ENCODE measurements at places on chromosomes 3 and 15.

GRCh38 chr15:82680200-82681102 lies 29.2 kb downstream of the AP3B2 start:
- no peak for DNase-seq

- no peak for DNase-seq
These were observed 319.4 kb upstream of the NR2F2 start for GRCh38 chr15:96011136-96011535.

GRCh38 chr15:40420071-40420713 lies 14.6 kb downstream of the IVD start:
- DNase-seq, result no peak

DNA sequence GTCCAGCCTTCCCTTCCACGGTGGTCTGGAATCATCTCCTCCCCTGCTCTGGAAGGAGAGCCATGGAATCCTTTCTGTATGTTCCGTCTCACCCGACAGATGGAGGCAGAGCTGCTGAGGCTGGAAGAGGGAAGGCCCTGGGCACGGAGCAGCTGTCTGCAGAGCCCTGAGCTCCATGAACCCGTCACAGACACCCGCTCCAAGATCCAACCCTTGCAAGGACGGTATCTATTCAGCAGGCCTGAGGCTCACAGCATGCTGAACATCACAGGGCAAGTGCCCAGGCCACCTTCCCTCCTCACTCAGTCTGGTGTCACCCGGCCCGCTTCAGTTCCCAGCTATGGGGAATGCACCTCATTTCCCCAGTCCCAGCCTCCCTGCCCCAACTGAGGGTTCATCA lies 103.9 kb downstream of the LRIG1 start:
- no peak for DNase-seq

- DNase-seq, result no peak
These were observed 34.6 kb upstream of the IGF2BP2 start for GRCh38 chr3:185859294-185859972.

GRCh38 chr15:56356616-56357015 lies 8.6 kb upstream of the TEX9 start:
- no peak for DNase-seq

DNA sequence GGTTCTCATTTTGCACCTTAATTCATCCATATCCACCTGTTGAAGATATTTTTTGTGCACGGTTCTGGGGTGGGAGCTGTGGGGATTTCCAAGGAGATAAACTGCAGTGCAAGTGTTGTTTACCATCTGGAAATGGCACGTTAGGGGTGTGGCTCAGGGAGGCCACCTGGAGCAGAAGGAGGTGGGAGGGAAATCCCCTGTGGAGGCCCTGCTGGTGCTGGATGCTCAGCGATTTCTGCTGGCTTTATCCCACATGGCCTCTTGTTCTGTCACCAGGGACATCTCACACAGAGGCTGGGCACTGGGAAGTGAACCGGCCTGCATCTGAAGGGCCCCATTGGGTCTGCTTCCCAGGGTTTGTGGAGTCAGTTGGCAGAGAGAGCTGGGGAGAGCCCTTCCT lies 24.3 kb downstream of the TRPM1 start:
- no peak for DNase-seq

DNA sequence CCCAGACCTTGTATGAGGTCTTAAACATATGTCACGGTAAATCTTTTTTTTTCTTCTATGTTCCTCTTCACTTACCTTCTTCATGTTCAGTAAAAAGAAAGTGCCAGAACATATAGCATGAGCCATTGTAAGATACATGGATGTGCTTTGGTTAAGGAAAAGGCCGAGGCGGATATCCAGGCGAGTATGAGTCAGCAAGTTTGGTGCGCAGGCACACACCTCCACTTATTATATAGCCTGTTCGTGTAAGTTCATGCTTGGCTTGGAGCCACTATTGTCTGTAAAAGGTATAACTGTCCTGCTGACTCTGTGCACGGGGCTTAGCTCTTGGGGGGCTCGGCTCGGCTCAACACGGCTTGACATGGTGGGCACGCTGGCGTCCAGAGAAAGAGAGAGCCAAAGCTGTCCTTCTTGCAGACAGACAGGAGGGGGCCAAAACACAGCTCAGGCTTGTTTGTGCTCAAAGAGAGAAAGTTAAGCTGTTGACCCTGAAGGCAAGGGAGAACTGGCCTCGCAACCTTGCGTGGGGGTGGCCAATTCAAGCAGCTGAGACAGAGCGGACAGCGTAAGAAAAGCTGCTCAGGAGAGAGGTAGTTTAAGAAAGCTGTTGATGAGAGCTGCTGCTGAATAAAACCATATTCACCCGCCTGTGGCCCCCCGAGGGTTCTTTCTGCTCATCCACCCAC lies 251.2 kb downstream of the SLC9A9 start:
- no peak for DNase-seq

DNA sequence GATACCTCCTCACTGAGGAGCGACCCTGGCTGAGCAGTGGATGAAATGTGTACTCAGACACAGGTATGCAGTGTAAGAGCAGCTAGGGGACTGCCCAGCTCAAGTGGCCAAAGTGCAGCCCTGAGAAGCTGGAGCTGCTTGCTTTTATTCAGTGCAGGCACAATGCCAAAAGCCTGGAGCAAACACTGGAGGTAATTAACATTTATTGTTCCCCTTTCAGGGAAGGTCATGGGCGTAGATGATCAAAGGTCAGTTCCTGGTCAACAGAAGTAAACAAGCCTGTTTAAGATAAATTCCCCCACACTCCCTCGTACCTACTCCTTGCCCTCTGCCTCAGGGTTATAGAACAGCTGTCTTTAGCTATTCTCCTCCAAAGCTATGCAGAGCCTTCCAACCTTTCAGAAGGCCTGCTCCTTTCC lies 17.5 kb downstream of the PLA2G4F start:
- no peak for DNase-seq

DNA sequence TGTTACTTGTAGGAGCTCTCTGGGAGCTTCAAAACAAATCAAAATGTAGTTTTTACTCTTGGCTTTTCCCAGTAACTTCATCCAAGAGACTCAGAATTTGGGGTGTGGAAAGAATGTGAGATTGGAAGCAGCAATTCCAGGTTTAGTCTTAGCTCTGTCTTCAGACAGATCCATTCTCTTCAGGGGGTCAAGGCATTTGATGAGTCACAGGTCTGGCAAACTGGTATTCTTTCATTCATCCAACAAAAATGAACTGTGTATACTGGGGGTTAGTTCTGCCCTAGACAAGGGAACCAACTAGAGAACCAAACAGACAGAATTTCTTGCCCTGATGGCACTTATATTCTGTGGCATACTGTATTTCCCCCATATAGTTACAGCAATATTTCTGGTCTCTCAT lies 36.3 kb upstream of the CADPS start:
- DNase-seq, result no peak

DNA sequence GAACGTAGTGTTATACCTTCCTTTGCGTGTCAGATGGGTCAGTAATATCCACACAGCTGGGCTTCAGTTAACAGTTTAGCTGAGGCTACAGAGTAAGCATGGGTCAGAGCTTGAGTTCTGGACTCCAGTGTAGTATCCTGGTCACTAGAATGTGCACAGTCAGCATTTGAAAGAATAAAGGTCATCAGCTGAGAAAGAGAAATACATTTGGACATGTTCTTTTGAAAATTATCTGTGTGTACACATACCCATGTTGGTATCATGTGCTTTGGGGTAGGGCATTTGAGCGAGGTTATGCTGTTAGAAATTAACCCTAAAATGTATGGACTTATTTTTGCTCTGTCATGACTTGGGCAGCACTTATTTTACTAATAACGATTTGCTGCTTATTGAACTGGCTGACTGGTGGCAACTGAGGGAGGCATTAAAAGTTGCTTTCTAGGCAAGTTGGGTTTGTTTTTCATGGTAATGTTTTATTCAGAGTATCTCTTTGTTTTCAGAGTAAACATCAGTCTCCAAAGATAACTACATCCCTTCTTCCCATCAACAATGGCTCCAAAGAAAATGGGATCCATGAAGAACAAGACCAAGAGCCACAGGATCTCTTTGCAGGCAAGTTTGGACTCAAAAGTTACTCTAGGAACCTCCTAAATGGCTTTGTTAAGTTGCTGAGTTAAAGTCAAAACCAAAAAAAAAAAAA lies 16.4 kb downstream of the SNX1 start:
- no peak for DNase-seq

Data from AG04449 (cell line).